ENCODE measurements at places on chromosomes 11 and 22.

GRCh38 chr11:18791969-18792628 lies 501 bp upstream of the PTPN5 start:
- DNase-seq: no peak

DNA sequence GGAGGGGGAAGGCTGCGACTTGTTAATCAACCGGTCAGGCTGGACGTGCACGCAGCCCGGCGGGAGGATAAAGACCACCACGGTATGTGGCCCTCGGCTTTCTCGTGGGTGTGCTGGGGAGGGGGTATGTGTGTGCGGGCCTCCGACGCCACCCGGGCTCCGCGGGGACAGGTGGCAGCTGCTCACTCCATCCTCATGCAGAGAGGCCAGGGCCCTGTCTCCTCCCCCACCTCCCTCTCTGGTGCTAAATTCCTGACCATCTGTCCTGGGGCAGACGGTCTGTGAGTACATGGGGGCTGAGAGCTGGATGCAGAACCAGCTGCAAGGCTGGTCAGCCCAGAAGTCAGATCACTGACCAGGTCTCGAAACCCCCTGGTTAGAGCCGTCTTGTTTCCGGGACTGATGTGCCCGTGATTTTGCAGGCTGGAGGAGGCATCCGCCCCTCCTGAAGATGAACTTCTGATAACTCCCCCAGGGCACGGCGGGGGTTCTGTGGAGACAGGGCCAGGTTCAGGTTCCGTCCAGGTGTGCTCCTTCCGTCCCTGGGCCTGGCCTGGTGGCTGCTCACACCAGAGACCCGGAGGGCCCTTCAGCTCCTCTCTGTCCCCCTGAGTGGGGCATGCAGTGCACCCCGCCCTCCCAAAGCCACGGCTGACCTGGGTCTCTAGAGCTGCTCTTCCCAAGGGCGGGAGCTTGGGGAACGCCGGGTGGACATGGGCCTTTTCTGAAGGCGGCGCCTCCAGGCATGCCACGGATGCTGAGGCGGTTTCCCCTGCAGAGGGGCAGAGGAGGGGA lies 1119.7 kb downstream of the BRD1 start:
- DNase-seq: no peak

DNA sequence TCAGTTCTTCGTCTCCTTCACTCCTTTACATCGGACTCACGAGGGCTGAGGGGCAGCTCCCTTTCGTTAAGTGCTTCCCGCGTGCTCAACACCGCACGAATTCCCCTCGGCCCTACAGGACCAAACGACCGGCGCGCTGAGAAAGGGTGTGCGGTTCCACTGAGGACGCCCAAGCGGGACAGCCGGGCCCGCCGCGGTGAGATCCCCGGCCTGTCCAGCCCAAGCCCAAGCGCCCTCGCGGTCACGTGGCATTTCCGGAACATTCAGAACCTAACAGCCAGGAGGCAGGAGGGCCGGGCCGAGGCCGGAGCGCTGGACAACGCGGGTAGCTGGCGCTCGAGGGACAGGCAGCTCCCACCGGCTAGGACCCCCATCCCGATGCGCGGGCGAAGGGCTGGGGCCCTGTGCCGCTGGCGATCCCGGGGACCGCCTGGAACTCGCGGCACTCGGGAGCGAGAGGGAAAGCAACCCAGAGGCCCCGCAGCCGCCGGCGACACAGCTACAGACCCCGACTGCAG lies 737 bp upstream of the STIP1 start:
- DNase-seq: peak; percentile 43

DNA sequence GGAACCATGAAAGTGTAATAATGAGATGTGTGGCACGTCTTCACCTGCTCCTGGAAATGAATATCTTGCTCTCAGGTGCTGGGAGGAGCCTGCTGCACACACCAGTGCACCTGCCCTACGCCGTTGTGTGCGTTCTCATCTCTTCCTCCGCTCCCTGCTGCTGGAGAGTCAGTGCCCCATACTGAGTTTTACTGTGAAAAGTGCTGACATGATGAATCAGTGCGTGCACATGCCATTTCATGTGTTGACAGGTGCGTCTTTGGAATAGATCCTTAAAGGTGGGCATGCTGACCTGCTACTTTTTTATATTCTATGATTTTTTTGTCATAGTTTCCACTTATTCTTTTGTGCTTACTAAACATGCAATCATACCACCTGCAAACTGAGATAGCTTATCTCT lies 1015.8 kb downstream of the BRD1 start:
- DNase-seq: no peak

DNA sequence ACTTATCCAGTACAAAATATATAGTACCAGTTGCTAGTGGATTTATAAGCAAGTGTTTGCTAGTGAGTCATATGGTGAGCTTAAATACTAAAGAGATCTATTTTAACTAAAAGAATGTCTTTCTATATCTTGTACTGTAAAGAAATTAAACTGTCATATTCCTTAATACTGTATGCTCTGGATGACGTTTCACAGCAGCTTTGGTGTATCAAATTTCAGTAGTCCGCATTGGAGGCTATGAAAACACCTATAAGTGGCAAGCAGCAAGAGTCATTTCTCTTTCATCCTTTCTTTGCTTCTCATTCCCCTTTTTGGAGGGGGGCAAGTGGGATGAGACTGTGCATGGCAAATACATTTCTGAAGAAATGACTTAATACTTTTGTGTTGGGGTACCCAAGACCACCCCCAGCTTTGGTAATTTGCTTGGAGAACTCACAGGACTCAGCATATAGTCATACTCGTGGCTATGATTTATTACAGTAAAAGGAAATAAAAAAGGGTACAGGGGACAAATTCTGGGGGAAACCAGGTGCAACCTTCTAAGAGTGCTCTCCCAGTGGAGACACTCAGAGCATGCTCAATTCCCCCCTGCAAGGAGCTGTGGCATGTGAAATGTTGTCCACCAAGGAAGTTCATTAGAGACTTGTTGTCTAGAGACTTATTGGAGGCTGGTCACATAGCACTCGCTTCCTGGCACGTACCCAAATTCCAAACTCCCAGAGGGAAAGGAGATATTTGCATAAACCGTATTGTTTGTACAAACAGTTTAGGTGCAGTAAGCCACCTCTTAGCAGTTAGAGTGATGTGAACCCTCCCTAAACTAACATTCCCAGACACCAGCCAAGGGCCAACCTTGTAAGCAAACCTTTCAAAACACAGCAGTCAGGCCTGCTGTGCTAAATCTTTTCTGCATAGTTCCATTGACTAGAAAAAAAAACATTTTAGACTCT lies 210.8 kb downstream of the PGR start:
- DNase-seq: no peak

GRCh38 chr11:125253795-125254525 lies 89.4 kb downstream of the PKNOX2 start:
- DNase-seq: no peak

DNA sequence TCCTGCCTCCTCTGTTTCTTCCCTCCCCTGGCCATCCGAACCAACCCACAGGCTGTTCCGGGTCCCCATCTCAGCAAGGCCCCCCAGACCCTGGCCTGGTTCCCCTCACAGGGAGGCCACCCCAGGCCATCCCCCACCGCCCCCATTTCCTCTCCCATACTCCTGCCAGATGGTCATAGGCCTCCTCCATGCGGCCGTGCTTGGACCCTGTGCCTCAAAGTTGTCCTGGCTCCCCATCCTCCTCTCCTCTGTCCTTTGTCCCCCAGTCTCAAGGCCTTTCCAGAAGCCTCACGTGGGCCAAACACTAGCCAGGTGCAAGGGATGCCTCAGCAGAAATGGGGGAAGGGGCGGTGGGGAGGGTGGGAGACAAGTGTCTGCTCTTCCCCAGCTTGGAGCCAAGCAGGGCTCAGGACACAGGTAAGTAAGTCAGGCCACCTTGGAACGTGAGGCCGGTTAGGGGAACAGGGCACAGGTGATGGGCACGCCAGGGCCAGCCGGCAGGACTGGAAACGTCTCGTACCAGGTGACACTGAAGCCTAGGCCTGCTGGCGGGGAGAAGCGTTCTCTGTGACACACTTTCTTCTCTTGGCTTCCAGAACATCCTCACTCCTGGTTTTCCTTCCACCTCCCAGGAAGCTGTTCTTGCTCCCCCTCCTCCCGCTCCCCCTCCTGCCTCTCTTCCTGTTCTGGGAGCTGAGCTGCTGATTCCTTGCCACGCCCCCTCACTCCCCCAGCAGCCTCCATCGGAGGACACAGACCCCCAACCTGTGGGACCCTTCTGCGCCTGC lies 31.5 kb upstream of the SLC22A12 start:
- no peak for DNase-seq

GRCh38 chr11:79950172-79950571 lies 509.3 kb upstream of the TENM4 start:
- no peak for DNase-seq

DNA sequence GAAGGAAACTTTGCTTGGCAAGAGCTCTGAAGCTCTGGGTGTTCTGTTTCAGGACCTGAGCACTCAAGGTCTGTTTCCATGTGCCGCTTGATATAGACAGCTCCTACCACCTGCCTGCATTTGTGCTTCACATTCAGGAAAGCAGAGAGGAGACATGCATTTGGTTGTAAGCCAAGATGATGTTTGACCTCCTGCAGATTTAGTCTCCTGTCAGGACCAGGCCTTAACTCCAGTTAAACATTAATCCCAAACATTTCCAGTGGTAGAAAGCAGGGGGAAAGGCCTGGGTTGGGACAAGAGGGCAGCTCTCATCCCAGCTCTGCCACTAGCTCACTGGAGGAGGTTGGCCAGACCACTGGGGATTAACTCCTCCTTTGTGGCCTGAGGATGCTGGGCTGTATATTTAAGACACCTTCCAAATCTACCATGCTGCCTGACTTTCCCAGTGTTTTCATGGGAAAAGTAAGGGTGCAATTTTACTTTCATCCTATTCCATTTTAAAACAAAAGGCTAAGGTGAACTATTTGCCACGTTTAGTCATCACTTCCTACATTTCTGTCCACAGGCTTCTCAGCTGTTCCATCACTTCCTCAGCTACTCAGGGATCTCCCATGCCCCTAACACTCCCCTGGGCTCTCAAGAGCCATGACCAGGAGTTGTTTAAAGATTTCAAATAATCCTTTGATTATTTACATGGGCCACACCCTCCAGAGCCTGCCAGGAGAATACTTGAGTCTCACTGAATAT lies 80.9 kb downstream of the INSC start:
- no peak for DNase-seq

DNA sequence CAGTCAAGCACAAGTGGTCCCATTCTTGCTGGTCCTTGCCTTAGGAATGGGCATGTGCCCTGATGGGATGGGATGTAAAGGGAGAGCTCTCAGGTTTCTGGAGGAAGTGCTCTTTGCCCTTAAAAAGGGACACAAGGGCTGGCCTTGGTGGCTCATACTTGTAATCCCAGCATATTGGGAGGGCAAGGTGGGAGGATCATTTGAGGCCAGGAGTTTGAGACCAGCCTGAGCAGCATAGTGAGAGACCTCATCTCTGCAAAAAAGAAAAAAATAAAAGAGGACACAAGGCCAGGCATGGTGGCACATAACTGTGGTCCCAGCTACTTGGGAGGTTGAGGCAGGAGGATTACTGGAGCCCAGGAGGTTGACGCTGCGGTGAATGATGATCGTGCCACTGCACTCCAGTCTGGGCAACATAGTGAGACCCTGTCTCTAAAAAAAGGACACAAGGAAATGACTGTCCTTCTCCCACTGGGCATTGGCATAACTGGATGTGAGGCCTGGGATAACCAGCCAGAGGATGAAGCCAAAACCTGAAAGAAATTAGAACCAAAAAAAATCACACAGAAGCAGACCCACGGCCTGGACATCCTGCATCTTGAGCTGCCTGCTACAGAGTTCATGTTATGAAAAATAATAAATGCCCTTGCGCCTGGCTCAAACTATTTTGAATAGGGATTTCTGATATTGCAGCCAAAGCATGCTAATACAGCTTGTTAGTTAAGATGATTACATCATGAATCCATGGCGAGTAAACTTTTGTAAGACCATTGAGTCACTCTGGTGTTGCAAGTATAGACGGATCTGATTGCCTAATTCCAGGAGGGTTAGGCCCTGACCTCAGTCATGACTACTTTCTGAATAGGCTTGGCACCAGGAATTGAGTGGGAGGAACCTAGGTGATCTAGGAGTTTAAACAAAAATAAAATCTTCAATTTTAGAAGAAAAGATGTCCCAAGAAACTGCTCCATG lies 12.9 kb upstream of the CRKL start:
- no peak for DNase-seq

GRCh38 chr22:42371099-42371498 lies 61.1 kb downstream of the NFAM1 start:
- DNase-seq: no peak

DNA sequence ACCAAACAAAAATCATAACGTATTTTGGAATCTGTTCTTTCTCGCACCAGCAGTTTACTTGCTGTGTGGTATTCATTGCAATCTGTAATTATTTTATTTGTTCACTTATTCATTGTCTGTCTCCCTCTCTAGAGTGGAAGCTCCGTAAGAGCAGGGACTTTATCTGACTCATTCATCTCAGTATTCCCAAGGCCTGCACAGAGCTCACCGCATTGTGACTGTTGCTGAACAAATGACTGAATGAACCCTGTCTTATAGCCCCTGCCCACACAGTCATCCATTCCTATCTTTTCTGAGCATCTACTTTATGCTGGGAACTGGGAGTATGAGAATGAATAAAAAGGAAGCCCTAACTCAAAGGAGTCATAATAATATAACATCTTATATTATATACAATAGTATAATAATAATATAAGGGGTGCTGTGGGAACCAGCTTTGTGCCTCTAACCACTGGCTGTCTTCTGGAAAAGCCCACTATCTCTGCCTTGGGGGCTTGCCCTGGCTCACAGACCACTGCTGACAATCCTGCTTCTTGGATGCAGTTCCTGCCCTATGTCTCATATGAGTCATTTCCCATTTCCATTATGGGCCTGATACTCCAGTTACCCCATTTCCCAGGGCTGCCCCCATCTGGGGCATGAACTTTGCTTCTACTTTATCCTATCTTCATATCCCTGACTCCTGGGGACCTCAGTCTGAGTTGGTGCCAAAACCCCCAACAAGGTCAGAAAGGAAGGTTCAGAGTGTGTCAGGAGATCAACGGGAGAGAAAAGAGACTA lies 11.0 kb downstream of the XRRA1 start:
- DNase-seq: no peak

DNA sequence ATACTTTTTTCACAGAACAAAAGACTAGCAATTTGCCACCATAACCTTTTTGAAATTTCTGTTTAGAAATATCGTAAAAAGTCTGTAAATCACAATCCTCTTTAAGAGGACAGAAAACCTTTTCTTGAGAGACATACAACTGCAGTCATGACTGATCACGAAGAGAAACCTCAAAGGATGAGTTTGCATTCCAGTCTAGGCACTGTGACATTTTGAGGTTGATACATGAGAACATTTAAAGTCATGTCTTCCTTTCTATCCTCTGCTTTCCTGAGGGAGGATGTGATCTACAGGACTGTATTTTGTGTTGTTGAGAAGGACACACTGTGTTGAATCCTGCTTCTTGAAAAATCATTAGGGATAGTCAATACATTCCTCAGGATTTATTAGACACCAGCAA lies 476.7 kb upstream of the CCDC179 start:
- DNase-seq: no peak

All from stimulated activated CD4-positive, alpha-beta T cell treated with anti-CD3 and anti-CD28 coated beads, Interleukin-4, amount 100 ng/mL, for 24 hours (primary cell).